ENCODE measurements at places on chromosomes 7 and 10.

- no peak for DNase-seq
Observed at GRCh38 chr10:14740684-14741247, 33.9 kb downstream of the FAM107B start.

GRCh38 chr7:66902844-66903180 lies 18.2 kb upstream of the TMEM248 start:
- DNase-seq, result no peak

DNA sequence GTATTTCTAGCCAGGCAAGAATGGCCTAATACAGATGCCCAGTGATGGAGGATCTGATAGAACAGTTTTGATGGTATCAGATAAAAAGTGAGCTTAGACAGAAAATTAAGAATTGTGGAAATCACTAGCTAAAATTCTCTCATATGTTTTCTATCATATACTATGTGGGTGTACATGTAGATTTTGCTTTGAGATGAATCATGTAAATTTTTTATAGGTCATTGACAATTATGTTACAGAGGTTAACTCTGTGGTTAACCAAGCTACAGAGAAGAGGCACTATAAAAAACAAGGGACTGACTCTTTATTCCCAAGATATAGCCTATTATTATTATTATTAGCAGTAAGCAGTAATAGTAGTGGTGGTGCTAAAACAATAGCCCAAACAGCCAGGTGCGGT lies 156.5 kb downstream of the ITGA8 start:
- DNase-seq, result no peak

DNA sequence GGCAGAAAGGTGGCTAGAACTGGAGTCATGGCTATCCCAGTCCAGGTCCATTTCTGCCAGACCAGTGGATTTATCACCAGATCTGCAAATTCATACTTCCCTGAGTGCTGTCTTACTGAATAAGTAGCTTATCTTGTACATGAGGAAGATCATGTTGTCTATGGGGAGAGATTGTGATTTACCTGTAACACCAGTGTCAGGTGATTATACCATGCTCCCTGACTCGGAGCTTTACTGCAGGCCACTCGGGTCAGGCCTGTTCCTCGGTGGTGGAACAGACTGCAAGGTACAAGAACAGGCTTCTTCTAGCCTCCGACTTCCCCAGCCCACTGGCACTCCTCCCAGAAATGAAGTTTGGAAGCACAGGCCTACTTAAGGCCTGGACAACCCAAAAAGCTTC lies 42.6 kb upstream of the DLG5 start:
- DNase-seq, result no peak

DNA sequence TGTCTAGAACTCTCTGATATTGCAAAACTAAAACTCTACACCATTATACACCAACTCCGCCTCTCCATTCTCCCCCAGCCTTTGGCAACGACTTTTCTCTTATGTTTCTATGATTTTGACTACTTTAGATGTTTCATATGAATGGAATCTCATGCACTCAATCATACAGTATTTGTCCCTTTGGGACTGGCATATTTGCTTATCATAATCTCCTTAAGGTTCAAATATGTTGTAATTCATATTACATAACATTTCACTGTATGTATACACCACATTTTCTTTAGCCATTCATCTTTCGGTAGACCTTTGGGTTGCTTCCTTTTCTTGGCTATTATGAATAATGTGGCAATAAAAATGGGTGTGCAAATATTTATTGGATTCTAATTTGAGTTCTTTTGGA lies 164.4 kb downstream of the ARL4A start:
- DNase-seq, result no peak

DNA sequence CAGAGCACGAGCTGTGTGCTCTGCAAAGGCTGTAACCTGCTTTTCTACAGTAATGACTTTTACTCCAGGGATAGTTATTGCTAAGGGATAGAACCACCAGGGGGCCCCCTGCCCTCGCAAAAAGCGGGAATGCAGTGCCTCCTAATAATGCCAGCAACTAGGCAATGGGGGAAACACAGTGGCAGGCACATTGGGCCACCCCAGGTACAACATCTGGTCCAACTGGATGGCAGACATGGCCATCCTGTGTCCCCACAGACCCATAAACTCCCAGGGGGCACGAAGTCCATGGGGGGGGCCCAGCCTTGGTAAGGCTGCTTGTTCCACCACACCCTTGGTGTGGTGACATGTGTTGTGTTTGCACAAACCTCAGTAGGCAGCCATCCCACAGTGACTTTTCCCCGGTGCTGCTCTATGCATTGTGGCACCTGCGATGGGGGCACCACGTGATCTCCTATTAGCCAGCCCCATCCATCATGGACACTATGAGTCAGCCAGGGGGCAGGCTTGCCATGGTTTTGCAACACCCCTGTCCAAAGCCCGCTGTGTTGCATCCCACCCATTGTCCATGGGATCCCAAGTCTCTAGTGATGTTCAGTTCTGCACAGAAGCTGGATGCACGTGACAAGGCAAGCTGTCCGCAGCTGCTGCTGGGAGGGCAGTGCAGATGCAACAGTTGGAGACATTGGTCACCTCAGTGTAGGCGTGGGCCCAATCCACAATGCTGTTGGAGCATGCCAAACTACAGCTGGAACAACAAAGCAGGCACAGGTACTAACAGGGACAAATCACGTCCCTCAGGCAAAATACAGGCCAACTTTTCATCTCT lies 84.0 kb downstream of the ANLN start:
- DNase-seq, result no peak

GRCh38 chr7:51455086-51455485 lies 138.5 kb upstream of the COBL start:
- DNase-seq, result no peak

DNA sequence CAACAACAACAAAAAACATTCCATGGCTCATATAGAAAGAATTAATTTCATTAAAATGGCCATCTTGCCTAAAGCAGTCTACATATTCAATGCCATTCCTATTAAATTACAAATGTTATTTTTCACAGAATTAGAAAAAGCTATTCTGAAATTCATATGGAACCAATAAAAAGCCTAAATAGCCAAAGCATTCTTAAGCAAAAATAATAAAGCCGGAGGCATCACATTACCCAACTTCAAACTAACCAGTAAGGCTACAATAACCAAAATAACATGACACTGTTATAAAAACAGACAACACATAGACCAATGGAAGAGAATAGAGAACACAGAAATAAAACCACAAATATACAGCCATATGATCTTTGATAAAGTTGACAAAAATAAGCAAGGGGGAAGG lies 330.4 kb downstream of the KIF20B start:
- DNase-seq, result no peak

GRCh38 chr10:127257395-127257794 lies 61.0 kb upstream of the INSYN2A start:
- no peak for DNase-seq

GRCh38 chr10:70652761-70653657 lies 19.3 kb upstream of the ADAMTS14 start:
- DNase-seq, result no peak

DNA sequence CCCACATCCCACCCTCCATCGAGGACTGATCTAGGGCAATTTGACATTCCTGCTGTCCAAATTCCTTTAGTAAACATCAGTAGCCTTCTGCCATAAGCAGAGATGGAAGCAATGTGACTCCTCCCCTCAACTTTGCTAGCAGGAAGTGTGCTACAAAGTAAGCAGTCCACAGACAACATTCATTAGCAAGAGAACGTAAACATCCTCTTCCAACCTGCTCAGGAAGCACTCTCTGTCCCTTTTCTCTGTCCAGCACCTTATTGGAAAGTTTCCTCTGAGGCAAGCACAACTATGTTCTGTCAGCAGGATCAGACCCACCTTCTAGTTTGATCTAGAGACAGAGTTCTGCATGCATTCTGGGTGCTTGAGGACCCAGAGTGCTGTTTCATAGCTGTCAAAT lies 48.1 kb upstream of the LRGUK start:
- no peak for DNase-seq

DNA sequence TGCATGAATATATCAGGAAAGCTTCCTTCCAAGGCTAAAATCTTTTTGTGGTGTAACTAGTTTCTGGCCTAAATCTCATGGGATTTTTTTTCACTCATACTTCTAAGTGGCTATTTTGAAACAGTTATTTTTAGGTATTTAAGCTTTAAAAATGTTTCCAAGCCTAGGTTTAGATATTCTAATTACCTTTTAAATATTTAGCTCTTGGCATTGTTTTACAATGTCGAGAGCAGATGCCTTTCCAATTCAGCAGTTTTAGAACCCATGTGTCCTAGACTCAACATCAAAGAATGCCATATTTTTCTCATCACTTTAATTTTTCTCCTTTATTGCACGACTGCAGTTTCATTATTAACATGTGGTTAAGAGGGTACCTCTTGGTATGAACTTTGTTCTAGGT lies 27.1 kb upstream of the STOX1 start:
- DNase-seq, result no peak

- DNase-seq, result no peak
Observed at GRCh38 chr7:94236960-94237359, 157.7 kb upstream of the COL1A2 start.

DNA sequence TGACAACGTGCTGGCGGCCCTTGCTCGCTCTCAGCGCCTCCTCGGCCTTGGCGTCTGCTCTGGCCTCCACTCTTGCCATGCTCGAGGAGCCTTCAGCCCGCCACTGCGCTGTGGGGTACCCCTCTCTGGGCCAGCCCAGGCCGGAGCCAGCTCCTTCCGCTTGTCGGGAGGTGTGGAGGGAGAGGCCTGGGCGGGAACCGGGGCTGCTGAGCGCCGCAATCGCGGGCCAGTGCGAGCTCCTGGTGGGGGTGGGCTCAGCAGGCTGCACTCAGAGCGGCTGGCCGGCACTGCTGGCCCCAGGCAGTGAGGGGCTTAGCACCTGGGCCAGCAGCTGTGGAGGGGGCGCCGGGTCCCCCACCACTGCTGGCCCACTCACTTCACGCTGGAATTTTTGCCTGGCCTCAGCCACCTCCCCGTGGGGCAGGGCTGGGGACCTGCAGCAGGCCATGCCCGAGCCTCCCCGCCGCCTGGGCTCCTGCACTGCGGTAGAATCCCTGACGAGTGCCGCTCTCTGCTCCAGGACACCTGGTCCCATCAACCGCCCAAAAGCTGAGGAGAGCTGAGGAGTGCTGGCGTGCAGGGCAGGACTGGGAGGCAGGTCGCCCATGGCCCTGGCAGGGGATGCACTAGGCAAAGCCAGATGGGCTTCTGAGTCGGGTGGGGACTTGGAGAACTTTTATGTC lies 372.2 kb upstream of the NRG3 start:
- no peak for DNase-seq

DNA sequence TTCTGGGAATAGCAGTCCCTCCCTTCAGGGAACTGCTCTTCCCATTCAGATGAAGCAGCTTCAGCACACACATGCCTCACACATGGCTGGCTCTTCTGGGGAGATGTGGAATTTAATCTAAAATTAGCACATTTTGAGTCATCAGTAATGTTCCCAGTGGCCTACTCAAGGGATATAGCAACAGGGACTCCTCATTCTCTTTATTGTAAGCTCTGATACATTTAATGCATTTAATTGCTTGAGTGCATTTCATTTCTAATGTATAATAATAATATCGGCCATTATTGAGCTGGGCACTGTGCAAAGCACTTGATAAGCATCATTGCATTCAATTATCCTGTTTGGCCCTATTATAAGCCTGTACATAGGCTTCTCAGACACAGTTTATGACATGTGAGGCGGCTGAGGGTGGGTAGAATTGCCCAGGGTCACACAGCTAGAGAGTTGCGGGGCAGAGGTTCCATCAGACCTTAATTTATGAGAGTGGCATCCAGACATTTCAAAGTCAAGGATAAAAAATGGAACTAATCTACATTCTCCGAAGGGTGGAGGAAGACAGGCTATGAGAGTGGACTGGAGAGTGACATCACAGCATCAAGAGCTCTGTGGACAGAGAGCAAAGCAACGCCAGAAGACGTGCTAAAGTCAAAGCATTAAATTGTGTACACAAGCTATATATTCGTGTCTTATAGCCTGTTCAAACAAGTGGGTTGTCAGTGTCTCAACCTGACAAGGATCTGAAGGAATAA lies 76.8 kb downstream of the LANCL2 start:
- DNase-seq, result no peak

GRCh38 chr7:149666360-149666945 lies 106.9 kb downstream of the ZNF467 start:
- no peak for DNase-seq

DNA sequence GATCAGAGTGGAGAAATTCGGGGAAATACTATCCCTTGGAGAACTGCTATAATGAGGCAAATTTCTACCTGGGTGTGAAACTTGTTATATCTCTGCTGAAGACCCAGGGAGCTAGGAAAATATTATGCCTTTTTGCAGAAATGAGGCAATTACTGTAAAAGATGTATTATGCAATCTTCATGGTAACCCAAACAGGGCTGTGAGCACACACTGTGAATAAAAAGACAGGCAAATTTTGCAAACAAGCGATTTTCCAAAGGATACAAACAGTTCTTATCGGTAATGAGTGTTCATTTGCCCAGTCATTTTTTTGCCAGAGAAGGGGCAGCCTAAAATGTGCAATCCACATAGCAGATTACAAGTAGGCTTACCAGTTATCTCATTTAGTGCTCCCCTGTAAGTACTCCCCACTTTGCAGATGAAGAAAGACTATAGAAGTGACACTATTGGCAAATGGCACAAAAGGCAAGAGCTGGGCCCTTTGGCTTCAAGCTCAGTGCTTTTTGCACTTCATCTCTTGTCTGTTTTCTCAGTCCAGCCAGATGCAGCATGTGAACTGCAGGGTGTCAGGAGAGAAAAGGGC lies 205.8 kb downstream of the HECW1 start:
- no peak for DNase-seq

GRCh38 chr10:68895041-68895440 lies 6.1 kb upstream of the DDX50 start:
- no peak for DNase-seq

DNA sequence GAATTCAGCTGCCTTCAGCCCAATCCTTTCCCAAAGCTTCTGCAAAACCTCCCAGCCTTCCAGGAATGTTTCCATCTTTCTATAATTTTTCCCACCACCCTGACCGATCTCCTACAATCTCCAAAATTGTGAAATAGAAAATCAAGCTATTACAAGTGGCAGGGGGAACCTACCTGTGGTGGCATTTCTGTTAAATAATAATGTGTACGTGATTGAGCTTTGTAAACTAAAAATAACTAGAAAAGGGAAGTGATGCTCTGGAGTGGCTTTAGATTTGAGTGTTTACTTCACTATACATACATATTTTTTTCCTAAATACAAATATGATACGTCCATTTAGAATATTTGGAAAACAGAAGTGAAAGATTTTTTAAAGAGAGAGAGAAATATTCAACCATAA lies 593.6 kb downstream of the GRM8 start:
- no peak for DNase-seq

GRCh38 chr7:28661826-28662595 lies 249.7 kb downstream of the CREB5 start:
- no peak for DNase-seq

DNA sequence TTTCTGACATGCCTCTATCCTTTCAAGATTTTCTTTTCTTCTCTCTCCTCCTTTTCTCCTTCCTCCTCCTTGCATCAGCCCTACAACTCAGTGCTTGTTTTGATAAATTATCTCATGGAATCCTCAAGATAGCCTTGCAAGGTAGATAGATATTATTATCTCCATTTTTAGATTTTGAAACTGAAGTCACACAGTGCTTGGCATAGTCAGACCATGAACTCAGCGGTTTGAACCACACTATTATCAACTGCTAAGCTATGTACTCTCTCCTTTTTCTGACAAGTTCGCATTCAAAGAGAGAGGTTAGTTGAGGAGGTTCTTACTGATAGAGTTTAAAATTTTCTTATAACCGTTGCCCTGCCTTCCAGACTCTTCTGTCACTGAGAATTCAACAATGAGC lies 79.1 kb downstream of the SUGCT start:
- no peak for DNase-seq
